ENCODE measurements at places on chromosomes 6 and 20. TPM values are rescaled to one million over a fixed set of nuclear protein-coding genes. Genes with fewer than 3 reads are reported as not detected.

Gene PTCRA
- total RNA-seq: not detected

Gene DEFB125
- not detected for total RNA-seq

Gene RSPO4
- not detected for total RNA-seq

Gene GJA1
- 82.4 TPM for total RNA-seq

Gene FABP7
- total RNA-seq: not detected

Gene RNF146
- total RNA-seq: 16.1 TPM

Gene CNBD2
- total RNA-seq: 1.0 TPM

Gene SLA2
- total RNA-seq: not detected

Measured in bronchus fibroblast of lung (primary cell).